Cerebellum (tissue), 4 donors: ENCODE measurements at places on chromosomes 5 and 9.
A peak's percentile ranks its signal among the peaks of the same experiment; 100 is the strongest.

GRCh38 chr5:68862560-68862959 lies 231.3 kb upstream of the SLC30A5 start:
- no peak for DNase-seq

GRCh38 chr9:21455320-21455719 lies 15.1 kb downstream of the IFNA1 start:
- peak; percentile 27 for DNase-seq

DNA sequence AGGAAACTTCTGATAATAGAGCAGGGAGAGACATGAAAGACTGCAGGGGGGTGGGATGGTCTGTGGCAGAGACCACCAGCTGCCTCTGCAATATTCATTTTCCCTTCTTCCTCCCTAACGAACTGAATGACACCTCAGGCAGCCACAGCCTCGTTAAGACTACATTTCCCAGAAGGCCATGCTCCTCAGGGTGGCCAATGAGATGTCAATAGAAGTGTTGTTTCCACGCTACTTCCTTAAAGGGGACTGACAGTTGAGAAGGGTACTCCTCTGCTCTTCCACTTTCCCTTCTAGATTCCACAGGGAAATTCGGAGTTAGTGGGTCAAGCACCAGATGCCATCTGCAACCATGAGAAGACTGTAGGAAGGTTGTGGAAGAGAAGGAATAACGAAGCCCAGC lies 52.0 kb upstream of the DAPK1 start:
- DNase-seq, result peak; percentile 22

- no peak for DNase-seq
Observed at GRCh38 chr9:107566611-107567061, 77.1 kb upstream of the KLF4 start.

- no peak for DNase-seq
Observed at GRCh38 chr5:51345106-51345505, 38.1 kb upstream of the ISL1 start.

DNA sequence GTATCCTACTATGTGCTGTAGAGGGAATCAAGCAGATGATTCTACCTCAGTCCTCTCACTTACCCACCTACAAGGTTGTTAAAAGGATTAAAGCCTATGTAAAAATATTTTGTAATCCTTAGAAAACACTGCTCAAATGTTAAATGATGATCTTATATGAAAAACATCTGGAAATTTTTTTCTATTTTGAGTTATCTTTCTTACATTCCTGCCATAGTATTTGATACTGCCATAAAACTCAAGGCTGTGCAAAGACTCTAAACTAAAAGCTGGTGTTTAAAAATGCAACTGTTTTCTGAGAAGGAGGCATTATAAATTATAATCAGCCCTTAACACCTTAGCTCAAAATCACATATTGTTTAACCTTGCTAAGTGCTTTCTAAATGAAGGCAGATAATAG lies 474.2 kb downstream of the PRELID2 start:
- DNase-seq, result no peak

DNA sequence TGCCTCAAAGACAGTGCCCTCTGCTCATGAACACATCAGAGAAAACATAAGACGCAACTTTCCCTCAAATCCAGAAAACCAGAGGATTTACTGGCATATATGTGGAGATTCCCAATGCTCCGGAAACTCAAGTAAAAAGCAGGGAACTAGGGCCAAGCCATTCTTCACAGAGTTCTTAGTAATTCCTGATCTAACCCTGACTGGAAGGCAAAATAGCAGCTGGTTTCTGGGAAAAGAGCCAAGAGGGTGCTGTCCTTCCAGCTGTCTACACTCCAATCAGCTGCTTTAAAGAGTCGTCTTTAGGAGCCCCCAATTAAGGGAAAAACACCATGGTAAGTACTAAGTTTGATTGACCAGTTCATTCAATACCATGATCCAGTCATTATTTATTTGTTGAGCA lies 49.6 kb downstream of the GNA14 start:
- DNase-seq, result no peak

DNA sequence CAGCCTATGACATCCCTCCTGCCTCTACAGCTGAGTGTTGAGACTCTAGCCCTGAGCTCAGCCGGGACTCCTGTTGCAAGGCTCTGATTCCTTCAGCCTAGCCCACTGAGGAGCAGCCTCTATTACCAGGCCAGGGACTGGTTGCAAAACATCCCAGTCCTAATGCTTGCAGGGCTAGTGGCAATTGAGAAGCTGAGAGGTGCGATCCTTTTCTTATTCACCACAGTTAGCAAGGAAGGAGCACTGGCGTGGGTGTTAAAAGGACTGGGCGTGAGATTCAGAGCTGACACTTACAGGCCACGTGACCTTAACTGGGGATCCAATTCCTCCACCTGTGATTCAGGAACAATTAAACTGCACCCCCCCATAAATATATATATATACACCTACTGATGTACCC lies 58.8 kb downstream of the GARNL3 start:
- DNase-seq, result no peak

- peak; percentile 38 for DNase-seq
Observed at GRCh38 chr9:90975781-90976538, 174.3 kb downstream of the SYK start.

DNA sequence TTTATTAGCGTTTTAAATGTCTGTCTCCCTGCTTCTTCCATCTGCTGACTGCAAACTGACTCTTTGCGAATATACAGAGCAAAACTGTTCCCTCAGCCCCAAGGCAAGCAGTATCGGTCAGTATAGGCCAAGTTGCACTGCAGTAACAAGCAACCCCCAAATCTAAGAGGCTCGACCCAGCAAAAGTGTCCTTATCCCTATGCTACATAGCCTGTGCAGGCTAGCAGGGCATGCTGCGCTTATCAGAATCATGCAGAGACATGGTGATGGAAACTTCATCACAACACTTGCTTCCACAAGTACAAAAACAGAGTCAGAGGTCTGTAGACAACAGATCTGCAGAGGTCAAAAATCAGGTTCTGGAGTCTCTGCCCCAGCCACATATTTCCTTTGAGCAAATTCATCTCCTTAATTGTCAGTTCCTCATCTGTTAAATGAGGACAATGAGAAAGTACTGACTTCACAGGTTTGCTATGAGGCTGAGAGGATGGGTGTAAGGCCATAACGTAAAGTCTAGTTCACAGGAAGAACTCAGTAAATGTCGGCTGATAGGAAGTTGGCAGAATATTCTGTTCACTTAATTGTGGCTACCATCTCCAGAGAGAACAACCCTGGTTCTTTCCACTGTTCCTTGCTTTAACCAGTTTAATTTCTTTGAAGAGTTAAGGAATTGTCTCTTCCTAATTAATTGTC lies 9.6 kb upstream of the IL17B start:
- no peak for DNase-seq

- no peak for DNase-seq
Observed at GRCh38 chr5:172540099-172540870, 86.0 kb upstream of the SH3PXD2B start.

- no peak for DNase-seq
Observed at GRCh38 chr5:167571824-167572223, 719.6 kb upstream of the WWC1 start.

GRCh38 chr5:69024241-69024651 lies 69.6 kb upstream of the SLC30A5 start:
- DNase-seq, result no peak

DNA sequence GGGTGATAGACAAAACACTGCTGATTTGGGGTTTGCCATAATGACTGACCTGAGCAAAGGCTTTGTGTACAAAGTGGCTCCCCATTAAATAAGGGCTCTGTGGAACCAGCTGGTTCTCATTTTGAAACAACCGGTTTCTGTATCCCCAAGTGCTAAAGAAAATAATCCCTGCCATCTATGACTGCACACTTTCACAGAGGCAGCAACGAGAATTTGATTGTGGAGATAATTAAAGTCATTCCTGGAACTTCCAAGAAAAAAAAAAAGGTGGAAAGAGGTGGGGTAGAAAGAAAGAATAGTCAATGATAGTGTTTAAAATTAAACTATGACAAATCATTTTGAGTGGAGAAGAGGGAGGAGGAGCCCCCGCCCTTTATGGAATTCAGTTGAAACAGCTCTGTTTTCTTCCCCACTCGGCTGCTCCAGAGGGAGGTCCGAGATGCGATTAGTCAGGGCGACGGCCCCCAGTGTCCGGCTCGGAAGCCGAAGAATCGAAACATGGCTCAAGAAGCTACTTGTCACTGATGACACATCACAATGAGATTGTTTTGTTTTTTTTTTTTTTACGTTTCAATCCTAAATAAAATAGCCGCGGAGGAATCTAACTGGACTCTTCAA lies 38.4 kb downstream of the EBF1 start:
- no peak for DNase-seq

- no peak for DNase-seq
Observed at GRCh38 chr5:14351086-14351661, 208.0 kb downstream of the TRIO start.

- no peak for DNase-seq
Observed at GRCh38 chr5:150296496-150296895, 6.2 kb downstream of the ARSI start.
